Motor neuron (in vitro differentiated cells): ENCODE measurements at places on chromosomes 7 and 10.

DNA sequence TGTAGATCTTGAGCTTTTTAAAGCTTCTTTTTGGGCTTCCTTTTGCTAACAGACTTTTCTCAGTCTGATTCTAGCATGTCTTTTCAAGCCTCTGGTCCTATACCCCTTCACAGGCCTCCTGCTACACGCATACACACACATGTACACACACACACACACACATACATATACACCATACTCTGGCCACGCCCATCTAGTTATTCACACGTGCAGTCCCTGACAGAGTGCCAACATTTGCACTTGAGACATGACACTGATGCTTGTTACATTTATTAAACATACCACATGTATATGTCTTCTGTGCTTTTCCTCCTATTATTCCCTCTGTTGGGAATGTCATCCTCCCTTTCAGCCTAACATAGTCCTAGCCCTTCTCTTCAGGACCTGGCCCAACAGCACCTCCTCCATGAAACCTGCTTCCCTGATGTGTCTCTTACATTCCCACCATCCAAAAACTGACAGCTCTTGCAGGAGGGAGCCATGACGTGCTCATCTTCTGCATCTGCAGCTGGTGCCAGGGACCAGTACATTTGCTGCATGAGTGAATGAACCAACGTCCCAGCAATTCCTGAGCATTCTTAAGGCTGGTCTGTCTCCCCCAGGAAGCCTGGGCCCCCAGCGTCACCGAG is 222.1 kb downstream of the ARHGAP12 start:
- ATAC-seq: no peak

DNA sequence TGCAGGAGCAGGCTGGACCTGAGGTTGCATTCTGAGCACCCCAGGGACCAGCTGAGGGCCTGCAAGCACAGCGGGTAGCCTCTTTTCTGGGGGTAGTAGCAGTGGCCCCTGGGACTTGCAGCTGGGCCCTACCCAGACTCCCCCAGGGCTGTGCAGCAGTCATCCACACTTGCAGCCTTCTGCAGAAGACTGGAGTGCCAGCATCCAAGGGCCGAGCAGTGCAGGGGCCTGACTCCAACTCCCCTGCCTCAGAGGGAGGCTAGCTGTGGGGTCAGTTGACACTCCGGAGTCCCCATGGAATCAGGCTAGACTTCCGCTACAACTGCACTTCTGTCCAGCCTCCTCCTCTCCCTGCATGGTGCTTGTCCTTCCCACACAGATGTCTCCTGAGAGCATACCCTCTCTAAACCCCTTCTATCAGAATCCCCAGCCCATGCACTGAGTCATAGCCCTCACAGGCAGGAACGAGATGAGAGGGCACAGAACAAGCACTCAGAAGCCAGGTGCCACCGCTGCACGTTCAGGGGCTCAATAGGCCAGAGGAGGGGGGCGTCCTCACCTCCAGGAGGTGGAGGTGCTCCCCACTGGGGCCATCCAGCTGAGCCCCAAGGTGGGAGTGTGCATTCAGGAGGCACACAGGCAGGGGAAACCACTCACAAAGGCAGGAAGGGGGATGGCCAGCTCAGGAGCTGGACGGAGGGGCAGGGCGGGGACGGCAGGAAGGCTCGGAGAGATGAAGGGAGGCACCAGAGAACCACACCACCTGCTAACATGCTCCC is 7.5 kb downstream of the RASGEF1A start:
- ATAC-seq: no peak

- ATAC-seq: peak; percentile 12
These were observed 2.2 kb downstream of the DNAJC30 start for GRCh38 chr7:73681031-73681430.

GRCh38 chr10:44888886-44889285 is 22.3 kb upstream of the TMEM72 start:
- no peak for ATAC-seq
